Right ventricle myocardium superior (tissue), 1 donor: ENCODE measurements at places on chromosomes 7 and 10. TPM values are rescaled to one million over a fixed set of nuclear protein-coding genes. Genes with fewer than 3 reads are reported as not detected.

PAX4 gene
- not detected for total RNA-seq

SPDYE2 gene
- not detected for total RNA-seq

PTPN20 gene
- total RNA-seq = 19.3 TPM

CLRN3 gene
- total RNA-seq = not detected

HOXA6 gene
- total RNA-seq = not detected

AQP1 gene
- 236 TPM for total RNA-seq

OIT3 gene
- not detected for total RNA-seq

ORC5 gene
- total RNA-seq = 7.2 TPM

PKD2L1 gene
- total RNA-seq = not detected

IFIT1B gene
- not detected for total RNA-seq

ATP6V0A4 gene
- total RNA-seq = not detected

AZGP1 gene
- total RNA-seq = 113 TPM

AOAH gene
- 2.7 TPM for total RNA-seq

CROT gene
- 6.7 TPM for total RNA-seq

HOXA4 gene
- 0.97 TPM for total RNA-seq

DNA sequence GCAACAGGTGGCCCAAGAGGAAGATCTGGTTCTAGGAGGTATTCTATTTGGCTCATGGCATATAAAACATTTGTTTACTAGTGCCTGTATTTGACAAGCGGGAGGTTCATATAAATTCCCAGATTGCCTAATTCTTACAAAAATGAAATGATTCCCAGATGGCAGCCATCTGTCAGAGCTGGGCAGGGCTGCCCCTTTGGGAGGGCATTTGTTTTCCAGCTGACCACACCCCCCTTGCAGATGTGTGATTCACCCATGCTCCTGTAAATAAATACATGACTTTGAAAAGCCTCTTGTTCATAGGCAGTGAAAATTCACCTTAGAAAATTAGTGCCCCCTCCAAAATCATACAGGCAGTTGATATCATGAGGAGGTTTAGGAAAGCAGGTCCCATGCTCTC is 8.6 kb downstream of the VWC2 start:
- DNase-seq = no peak

DNA sequence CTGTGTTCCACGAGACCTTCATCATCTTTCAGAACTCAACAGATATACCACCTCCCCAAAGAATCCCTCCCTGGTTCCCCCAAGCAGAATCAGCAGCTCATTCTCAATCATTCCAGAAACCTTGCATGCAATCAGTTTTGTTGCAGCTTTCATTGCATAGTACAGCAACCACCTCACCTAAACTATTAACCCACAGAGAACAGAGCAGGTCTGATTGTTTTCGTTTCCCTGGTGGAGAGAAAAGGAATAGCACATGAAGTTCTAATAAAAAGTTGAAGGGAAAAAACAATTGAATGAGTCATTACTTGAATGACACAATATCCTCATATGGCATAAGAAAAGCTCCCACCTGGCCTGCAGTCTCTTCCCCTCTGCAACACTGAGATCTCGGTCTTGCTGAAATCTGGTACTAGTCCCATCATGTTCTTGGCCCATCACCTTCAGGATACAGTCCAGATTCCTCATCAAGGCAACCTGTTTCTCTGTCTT is 147.1 kb upstream of the GDF10 start:
- no peak for DNase-seq

DNA sequence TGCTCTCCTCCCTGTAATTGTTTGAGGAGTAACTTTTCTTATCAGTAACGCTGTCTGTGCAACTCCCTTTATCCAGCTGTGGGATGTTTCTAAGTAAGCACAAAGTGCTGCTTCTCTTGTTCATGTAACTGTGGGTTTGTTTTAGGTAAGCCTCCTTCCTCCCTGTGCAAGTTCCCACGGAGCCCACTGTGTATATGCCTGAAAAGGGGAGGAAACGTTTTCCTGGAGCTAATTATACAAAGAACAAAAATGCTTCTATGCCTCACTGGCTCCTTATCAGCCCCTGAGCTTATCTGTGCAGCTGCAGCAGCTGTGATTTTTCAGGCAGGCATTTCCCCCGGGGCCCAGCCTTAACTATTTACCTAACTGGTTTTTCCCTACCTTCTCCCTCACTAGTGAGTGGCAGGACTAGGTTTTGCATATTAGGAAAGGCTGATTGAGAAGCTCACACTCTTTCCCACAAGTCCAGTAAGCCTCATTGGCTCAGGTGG is 593.4 kb upstream of the GHITM start:
- peak; percentile 59 for DNase-seq

GRCh38 chr7:47570649-47571050 is 11.3 kb downstream of the TNS3 start:
- peak; percentile 67 for DNase-seq

GRCh38 chr7:42946627-42946950 is 14.4 kb downstream of the MRPL32 start:
- DNase-seq = no peak

- DNase-seq = no peak
Observed at GRCh38 chr7:19919261-19920095, 146.1 kb upstream of the TMEM196 start.

DNA sequence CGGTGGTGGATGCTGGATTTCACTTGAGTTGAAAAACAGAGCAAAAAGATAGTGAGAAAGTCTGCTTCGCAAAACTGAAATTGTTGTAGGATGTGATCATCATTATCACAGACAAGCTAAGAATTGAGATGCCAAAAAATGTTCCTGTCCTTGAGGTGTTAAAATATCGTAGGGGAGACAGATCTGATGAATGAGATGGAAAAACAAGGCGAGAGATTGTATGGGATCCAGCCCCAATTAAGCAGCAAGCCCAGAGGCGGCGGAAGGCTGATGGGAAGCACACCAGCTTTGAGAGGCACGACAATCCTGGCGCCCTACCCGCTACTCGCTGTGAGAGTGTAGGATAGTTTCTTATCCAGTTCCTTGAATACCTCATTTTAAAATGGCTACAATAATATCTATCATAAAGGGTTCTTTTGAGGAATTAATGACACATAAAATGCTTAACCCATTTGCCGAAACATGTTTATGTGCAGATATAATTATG is 131.1 kb upstream of the PTN start:
- DNase-seq = no peak

GRCh38 chr10:8405596-8405995 is 351.1 kb downstream of the GATA3 start:
- no peak for DNase-seq

GRCh38 chr7:85039196-85039923 is 147.5 kb downstream of the SEMA3D start:
- DNase-seq = no peak

GRCh38 chr7:108114117-108114841 is 15.9 kb downstream of the LAMB4 start:
- DNase-seq = no peak

- DNase-seq = no peak
Observed at GRCh38 chr7:93913197-93913596, 6.8 kb downstream of the GNGT1 start.

DNA sequence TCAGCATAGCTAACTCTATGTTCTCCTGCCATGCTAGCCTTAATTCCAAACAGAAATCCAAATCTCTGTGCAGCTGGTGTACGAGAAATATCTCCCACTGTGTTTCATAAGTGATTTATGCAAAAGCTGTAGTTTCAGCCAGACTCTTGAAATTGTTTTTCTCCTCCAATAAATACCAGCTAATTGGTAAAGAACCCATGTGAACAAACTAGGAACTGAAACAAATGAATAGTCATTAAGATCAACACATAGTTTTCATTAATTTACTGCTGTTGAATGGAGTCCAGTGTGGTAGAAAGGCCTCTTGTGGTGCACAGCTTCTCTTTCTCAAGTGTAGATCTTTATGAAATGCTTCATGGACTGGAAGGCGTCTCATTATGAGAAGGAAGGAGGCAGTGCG is 18.4 kb downstream of the PPP1R17 start:
- no peak for DNase-seq

GRCh38 chr7:106347229-106347833 is 62.5 kb upstream of the NAMPT start:
- DNase-seq = no peak

- DNase-seq = no peak
Observed at GRCh38 chr7:29030781-29031275, 72.7 kb upstream of the TRIL start.

DNA sequence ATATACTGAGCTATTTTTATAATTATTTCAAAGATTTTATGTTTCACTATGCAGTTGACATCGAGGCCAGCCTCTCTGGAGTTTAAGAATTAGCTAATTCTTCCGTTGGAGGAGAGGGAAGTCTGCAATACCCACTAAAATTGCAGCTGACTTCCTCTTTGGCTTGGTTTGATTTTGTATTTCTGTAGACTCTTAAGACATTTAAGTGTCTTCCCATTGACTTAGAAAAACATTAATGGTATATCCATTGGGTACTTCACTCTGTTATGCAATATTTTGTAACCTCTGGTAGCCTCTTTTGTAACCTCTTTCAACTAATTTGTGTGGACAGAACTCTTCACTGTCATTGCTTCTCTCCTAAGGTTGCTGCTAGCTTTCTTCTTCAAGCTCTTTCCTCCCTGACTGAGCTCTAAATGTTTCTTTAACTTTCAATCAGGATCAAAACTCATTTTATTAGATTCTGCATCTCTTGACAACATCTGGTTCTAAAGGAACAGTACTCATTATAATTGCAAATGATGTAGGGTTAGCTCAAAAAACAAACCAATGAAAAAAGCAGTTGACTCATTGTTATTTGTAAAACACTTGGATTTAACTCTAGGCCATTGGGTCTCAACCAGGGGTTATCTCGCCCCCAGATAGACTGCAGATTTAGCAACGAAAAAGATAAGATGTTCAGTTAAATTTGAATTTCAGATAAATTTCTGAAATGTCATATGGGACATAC is 1.7 kb upstream of the ANKRD22 start:
- no peak for DNase-seq

DNA sequence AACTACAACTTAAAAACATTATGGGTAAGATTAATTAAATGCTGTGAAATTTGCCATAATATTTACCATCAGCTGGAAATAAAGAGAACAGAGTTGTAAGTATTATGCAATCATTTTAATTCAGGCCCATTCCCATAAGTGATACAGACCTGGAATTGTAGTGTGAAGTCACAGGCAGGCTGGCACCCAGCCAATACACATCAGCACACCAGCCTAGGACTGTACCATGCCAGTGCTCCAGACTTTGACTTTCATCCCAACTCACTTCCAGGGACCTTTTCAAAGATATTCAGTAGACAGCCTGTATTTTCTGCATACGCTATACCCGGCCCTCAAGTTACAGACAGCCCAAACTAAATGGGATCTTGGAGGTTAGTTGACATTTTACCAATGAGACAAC is 143.3 kb downstream of the TES start:
- DNase-seq = peak; percentile 79

DNA sequence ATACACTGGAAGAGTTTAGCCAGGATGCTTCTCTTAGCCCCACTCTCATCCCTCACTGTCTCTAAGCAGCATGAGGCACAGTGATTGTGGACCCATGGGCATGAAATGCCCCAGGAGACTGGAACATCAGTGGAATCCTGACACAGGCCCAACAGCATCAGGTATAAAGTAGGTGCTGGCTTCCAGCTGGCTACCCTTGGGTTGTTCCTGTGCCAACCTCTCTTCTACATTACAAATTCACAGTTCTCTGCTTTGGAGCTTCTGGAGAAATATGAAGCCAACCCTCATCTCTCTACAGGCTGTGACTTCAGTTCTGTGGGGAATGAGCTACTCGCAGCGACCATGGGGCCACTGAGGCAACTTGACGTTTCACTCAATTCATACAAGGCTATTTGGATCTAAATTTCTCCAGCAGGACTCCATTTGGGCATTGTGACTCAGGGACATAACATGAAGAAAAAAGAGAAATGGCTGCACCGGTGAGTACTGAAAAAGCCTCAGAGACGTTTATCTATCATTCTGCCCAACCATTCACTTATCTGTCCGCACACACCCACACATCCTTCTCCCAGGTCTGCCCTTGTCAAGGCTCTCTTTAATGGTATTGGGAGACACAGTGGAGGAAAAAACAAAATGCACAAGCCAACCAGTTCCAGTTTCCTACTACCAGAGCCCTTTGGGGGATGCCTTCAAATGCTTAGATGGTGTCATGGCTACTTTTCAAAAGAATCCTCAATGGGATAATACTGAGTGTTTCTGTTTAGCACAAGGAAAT is 35.4 kb upstream of the TM9SF3 start:
- DNase-seq = no peak

GRCh38 chr7:116426428-116427156 is 72.9 kb upstream of the CAV2 start:
- DNase-seq = no peak

DNA sequence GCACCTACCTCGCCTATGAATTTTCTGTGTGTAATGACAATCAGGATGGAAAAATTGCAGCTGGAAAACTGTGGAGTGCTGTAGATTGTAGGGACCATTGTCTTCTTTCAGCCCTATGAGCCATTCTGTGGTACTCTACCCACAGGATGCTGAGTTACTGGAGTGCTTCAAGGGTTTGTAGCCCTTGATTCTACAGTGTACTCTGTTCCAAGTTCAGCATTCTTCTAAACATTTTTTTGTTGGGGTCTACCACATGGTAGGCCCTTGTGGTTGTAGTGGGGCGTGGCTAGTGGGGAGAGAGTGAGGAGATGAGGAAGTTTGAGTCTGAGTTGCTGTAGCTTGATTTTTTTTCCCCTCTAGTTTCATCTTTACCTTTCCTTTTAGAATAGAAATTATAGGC is 33.5 kb downstream of the REEP3 start:
- DNase-seq = no peak

DNA sequence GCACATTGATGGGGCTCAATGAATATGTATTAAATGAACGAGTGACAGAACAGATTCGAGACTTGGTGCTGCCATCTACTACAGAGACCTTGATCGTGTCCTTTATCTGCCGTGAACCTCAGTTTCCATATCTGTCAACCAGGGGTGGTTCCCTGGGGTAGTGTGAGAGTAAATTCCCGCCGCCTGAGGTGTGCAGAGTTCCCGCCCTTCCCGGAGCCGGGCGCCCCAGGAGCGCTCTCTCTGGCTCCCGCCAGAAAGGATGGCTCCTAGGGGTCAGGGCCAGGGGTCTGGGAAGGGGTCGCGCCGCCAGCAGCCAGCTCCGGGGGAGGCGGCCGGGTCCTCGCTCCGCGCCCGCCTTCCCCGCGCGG is 333 bp upstream of the PLCE1 start:
- no peak for DNase-seq

- no peak for DNase-seq
Observed at GRCh38 chr7:143367972-143368371, 5.5 kb upstream of the FAM131B start.

- no peak for DNase-seq
Observed at GRCh38 chr7:108254259-108254658, 124.1 kb upstream of the LAMB4 start.

DNA sequence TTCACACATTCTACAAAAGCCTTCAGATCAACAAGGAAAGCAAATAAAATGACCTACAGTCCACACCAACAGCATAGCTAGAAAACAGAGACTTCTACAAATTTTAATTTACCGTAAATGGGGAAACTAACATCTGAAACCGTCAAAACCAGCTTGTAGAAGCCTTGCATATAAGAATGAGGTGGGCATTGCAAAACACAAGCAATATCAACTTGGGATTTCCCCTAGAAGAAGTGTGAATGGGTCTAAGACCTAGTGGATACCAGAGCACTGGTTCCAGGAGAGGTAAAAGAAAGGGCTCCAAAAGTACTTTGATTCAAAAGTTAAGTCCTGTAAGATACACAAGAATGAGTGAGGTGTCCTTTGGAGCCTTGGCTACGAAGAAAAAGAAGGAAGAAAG is 18.7 kb downstream of the RTKN2 start:
- DNase-seq = no peak

- DNase-seq = no peak
Observed at GRCh38 chr10:114679552-114679951, 21.5 kb upstream of the ABLIM1 start.

- no peak for DNase-seq
Observed at GRCh38 chr10:22816298-22816653, 101.9 kb upstream of the PIP4K2A start.
